ENCODE measurements at places on chromosomes 16 and 17. TPM values are rescaled to one million over a fixed set of nuclear protein-coding genes. Genes with fewer than 3 reads are reported as not detected.

The MYH11 gene
- total RNA-seq: 1.0 TPM

The NHLRC4 gene
- total RNA-seq: 0.80 TPM

The EVPLL gene
- 0.42 TPM for total RNA-seq

The IRX5 gene
- total RNA-seq: 0.07 TPM

- no peaks in the 10 kb centered on the region for H3K27me3 ChIP-seq
- no peak overlapping the region for H3K4me3 ChIP-seq
- no peaks in the 10 kb centered on the region for H3K36me3 ChIP-seq
- DNase-seq: no peak
- no peaks in the 10 kb centered on the region for H3K4me1 ChIP-seq
These were observed 45.6 kb downstream of the KNOP1 start for GRCh38 chr16:19672378-19672777.

GRCh38 chr17:57440522-57441269 lies 184.4 kb downstream of the MSI2 start:
- H3K36me3 ChIP-seq: no peaks in the 10 kb centered on the region
- H3K27me3 ChIP-seq: no peaks in the 10 kb centered on the region
- DNase-seq: peak; percentile 81

GRCh38 chr17:15392326-15392741 lies 50.9 kb upstream of the TEKT3 start:
- H3K27ac ChIP-seq: no peak overlapping the region
- no peaks in the 10 kb centered on the region for H3K36me3 ChIP-seq
- DNase-seq: no peak
- H3K27me3 ChIP-seq: no peaks in the 10 kb centered on the region
- no peak overlapping the region for H3K4me3 ChIP-seq

DNA sequence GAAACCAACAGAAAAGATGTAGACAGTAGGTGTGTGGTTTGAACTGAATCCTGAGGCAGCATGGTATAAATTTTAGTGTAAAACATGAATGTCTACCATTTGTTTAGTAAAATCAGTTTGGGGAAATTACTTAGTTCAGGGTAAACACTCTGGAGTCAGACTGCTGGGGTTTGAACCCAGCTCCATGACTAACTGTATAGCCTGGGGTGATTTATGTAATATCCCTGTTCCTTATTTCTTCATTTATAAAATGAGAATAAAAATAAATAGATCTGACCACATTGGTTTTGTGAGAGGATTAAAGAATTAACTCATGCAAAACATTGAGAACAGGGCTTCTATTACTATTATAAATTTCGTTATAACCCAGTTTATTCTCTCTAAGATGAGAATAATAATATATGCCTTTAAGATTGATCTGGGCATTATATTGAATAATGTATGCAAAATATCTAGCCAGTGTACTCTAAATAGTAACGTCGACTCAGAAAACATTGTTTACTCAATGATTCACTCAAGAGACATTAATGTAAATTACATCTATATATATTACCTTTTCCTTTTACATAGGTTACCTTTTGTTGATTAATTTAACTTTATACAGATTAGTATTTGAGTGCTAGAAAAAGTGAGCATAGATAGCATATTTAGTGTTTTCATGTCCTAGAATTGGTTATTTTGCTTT lies 120.6 kb upstream of the KCNJ16 start:
- no peak overlapping the region for H3K4me3 ChIP-seq
- no peak overlapping the region for H3K27ac ChIP-seq
- no peaks in the 10 kb centered on the region for H3K4me1 ChIP-seq
- H3K27me3 ChIP-seq: no peaks in the 10 kb centered on the region

DNA sequence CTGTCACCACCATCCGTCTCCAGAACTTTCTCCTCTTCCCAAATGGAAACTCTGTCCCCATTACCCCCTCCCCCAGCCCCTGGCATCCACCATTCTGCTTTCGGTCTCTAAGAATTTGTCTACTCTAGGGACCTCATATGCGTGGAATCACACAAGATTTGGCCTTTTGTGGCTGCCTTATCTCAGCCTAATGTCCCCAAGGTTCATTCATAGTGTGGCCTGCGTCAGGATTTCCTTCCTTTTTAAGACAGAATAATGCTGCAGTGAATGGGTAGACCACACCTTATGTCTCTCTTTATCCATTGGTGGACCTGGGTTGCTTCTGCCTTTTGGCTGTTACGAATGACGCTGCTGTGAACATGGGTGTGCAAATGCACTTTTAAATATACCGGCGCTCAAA lies 139.7 kb upstream of the PLCG2 start:
- no peaks in the 10 kb centered on the region for H3K27me3 ChIP-seq
- peaks cover 5% of the 10 kb centered on the region for H3K4me1 ChIP-seq
- no peak overlapping the region for H3K27ac ChIP-seq
- no peak overlapping the region for H3K4me3 ChIP-seq
- no peaks in the 10 kb centered on the region for H3K36me3 ChIP-seq

- no peak overlapping the region for H3K4me3 ChIP-seq
- no peaks in the 10 kb centered on the region for H3K36me3 ChIP-seq
- DNase-seq: no peak
These were observed 335.7 kb downstream of the GRIN2A start for GRCh38 chr16:9846362-9847099.

DNA sequence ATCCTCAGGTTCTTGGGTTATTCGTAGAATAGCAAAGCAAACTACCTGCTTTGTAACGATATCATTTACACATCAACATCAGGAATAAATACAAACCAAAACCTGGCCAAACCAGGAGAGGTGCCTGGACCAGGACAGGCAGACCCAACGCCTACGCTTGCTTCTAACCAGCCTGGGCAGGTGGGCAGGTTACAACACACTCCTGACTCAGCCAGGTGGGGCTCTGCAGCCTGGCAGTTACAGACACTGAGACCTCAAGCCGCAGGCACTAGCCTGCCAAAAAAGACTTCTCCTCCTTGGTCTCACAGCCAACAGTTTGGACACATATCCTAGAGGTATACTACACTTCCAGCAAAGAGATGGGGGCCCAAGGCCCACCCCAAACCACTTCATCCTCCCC lies 14.0 kb downstream of the ANKRD11 start:
- DNase-seq: no peak
- no peak overlapping the region for H3K4me3 ChIP-seq
- peaks cover 63% of the 10 kb centered on the region for H3K4me1 ChIP-seq
- H3K36me3 ChIP-seq: no peaks in the 10 kb centered on the region
- peak overlapping the region; percentile 64 for H3K27ac ChIP-seq

DNA sequence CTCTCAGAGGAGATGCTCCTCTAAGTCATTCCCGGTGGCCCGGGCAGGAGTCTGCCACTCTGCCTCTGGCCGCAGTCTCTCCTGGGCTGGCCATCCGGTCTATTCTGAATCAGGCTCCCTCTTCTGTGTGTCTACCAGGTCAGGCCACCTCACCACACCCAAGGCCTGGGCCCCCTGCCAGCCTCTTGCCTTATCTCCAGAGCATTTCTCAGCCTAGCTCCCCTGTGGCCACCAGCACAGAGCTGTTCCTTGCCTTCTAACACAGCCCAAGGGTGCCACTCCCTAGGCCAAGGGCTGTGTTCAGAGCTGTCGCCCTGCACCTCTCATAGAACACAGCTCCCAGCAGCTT lies 55.3 kb downstream of the MYO18A start:
- no peak for DNase-seq
- H3K27ac ChIP-seq: no peak overlapping the region
- no peaks in the 10 kb centered on the region for H3K27me3 ChIP-seq
- no peak overlapping the region for H3K4me3 ChIP-seq
